ENCODE measurements at places on chromosomes 1 and 21. TPM values are rescaled to one million over a fixed set of nuclear protein-coding genes. Genes with fewer than 3 reads are reported as not detected.
A peak's percentile ranks its signal among the peaks of the same experiment; 100 is the strongest.

The CHRNB2 gene
- total RNA-seq: 19.3 TPM

The TRNP1 gene
- total RNA-seq: 16.1 TPM

GRCh38 chr1:239676522-239677273 lies 290.3 kb downstream of the CHRM3 start:
- peak; percentile 35 for ATAC-seq

DNA sequence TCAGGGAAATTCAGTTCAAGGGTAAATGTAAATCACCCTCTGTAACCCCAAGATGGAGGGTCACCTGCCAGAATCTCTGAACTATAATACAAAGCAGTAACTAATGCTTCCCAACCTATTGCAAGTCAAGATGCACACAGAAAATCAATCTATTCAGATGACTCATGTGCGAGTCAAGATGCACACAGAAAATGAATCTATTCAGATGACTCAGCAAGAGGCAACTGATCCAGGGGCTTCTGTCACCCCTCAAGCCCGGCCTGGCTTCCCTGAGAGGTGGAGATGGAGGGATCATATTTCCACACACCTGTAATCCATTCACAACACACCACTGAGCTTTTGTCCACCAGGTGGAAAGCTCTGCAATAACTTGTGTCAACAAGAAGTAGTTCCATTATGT lies 17.4 kb upstream of the HIVEP3 start:
- peak; percentile 86 for ATAC-seq

DNA sequence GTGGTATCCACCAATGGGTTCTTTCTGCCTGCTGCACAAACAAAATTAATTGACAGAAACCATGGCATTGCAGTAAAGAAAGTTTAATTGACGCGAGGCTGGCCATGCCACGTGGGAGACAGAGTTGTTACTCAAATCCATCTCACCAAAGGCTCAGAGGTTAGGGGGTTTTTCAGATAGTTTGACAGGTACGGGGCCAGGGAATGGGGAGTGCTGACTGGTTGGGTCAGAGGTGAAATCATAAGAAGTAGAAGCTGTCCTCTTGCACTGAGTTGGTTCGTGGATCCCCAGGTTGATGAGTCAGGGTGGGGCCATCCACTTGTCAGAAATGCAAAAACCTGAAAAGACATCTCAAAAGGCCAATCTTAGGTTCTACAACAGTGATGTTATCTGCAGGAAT lies 941 bp upstream of the TBCE start:
- no peak for ATAC-seq

DNA sequence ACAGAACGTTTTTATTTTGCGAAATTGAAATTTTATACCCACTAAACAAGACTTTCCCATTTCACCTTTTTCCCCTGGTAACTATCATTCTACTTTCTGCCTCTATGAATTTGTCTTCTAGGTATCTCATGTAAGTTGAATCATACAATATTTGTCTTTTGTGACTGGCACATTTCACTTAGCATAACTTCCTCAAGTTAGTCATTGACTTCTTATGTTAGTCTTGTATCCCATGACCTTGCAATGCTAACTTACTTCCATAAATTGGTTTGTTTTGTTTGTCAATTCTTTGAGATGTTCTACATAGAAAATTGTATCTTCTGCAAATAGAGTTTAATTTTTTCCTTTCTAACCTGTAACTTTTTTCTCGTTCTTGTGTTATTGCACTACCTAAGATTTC lies 26.9 kb downstream of the SH3BP5L start:
- ATAC-seq: no peak

DNA sequence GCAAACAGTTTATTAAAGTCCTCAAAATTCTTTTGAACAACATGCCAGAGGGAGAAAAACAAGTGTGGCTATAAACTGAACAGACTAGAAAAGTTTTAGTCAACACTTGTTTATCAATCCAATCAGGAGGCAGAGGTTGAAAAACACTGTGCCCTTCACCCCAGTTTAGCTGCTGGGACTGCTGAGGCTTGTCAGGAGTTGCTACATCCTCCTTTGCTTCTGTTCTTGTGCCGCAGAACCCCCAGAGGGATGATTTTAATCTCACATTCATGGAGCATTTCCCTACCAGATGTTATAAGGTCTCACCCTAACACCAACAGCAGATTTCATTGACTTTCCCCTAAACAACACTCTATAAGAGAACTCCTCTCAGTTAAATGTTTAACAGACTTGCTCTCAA lies 321.2 kb downstream of the VAV3 start:
- no peak for ATAC-seq

Measured in motor neuron (in vitro differentiated cells).